Type B pancreatic cell (in vitro differentiated cells): ENCODE measurements at places on chromosomes 2 and 18. TPM values are rescaled to one million over a fixed set of nuclear protein-coding genes. Genes with fewer than 3 reads are reported as not detected.

The PLEK gene
- not detected in 2 replicates for total RNA-seq

The FEV gene
- 12.5 and 51.1 TPM in 2 replicates for total RNA-seq

GRCh38 chr18:54947091-54947490 lies 12.2 kb downstream of the CCDC68 start:
- DNase-seq: no peak

- DNase-seq: peak; percentile 76
These were observed 1.4 kb downstream of the WNT6 start for GRCh38 chr2:218860950-218861381.

GRCh38 chr18:3923750-3924149 lies 473.8 kb downstream of the TGIF1 start:
- no peak for DNase-seq
